ENCODE measurements at places on chromosomes 3 and 15.

- DNase-seq = no peak
Measured at GRCh38 chr3:42556089-42556632, 25.6 kb downstream of the SEC22C start.

GRCh38 chr3:73653877-73654276 lies 29.1 kb upstream of the PDZRN3 start:
- DNase-seq = no peak

- DNase-seq = no peak
Measured at GRCh38 chr3:161925749-161926360, 429.2 kb downstream of the OTOL1 start.

- no peak for DNase-seq
Measured at GRCh38 chr3:88019024-88019423, 39.8 kb downstream of the CGGBP1 start.

- no peak for DNase-seq
Measured at GRCh38 chr3:29475854-29476253, 195.0 kb downstream of the RBMS3 start.

Measured in NCI-H1092 treated with DMSO at 0.1 percent for 48 hours (cell line).